ENCODE measurements at places on chromosomes 7 and 10. TPM values are rescaled to one million over a fixed set of nuclear protein-coding genes. Genes with fewer than 3 reads are reported as not detected.
A peak's percentile ranks its signal among the peaks of the same experiment; 100 is the strongest.

The ADIRF gene
- total RNA-seq = 142 TPM

The ACSM6 gene
- not detected for total RNA-seq

The SLK gene
- 58.0 TPM for total RNA-seq

The TMEM229A gene
- not detected for total RNA-seq

The HOGA1 gene
- 1.5 TPM for total RNA-seq

The PRLHR gene
- not detected for total RNA-seq

The DLG5 gene
- 40.8 TPM for total RNA-seq

The ZNF786 gene
- total RNA-seq = 5.4 TPM

The ZCCHC24 gene
- 44.4 TPM for total RNA-seq

The PANK1 gene
- 5.9 TPM for total RNA-seq

The SSC4D gene
- total RNA-seq = 0.33 TPM

DNA sequence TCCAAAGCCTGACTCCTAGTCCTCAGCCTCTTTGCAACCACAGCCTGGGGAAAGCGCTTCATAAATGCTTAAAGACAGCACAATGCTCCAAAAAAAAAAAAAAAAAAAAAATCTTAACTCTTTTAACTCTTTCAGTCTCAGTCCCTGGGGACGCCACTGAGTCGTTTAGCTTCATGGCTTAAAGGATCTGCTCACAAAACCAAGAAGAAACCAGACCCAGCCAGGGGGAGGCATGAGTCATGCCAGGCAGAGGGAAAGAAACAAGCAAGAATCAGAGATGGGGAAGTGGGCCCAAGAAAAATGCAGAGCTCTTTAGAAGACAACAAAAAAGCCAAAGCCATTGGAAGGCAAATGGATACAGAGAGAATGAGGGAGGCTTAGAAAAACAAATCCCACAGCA is 32.5 kb upstream of the DOCK1 start:
- DNase-seq = no peak

- DNase-seq = peak; percentile 42
Measured at GRCh38 chr7:32890793-32891042, 842 bp downstream of the KBTBD2 start.

DNA sequence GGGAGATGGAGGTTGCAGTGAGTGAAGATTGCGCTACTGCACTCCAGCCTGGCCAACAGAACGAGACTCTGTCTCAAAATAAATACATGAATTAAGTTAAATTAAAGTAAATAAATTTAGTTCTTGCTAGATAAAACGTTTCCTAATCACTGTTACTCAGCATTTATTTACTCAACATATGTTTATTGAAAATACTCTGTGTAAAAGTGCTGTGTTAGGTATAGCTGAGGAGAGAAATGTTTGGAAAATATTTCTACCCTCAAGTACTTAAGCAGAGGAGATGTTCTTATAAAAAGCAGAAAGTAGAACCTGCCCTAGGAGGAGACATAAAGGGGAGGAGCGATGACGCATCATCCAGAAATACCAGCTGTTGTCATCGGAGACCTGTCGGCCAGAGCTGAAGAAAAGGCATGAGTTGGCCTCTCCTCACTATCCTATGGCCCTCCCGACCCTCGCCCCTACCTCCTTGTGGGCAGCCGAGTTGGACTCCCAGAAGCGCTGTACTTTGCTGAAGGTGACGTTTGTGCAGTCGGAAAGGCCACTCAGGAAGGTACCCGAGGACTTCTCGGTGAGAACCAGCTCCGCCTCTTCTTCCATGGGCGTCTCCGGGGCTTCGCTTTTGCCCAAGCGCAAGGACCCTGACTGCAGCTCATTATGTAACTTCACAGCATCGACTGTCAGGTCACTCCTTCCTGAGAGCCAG is 1.1 kb downstream of the RRP12 start:
- peak; percentile 76 for DNase-seq

- no peak for DNase-seq
Measured at GRCh38 chr7:78247910-78248689, 449.5 kb downstream of the PHTF2 start.

- DNase-seq = no peak
Measured at GRCh38 chr10:75461672-75462649, 30.5 kb downstream of the LRMDA start.

DNA sequence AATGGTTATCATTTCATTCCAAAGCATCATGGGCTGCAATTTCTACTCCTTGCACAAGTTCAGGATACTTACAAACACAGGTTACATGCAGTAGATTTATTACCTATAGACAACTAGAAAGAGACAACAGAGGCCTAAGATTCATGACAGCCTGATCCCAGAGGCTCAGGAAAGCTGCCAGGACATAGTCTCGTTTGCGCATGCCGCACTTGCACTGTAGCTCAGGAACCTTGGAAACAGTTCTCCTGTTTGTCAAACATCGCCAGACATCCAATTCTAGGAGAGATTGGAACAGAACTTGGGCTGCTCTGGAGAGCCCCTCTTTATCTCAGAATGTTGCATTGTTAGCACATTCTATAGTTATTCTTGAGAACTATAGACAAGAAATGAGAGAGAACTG is 216.2 kb upstream of the CDC14C start:
- no peak for DNase-seq

DNA sequence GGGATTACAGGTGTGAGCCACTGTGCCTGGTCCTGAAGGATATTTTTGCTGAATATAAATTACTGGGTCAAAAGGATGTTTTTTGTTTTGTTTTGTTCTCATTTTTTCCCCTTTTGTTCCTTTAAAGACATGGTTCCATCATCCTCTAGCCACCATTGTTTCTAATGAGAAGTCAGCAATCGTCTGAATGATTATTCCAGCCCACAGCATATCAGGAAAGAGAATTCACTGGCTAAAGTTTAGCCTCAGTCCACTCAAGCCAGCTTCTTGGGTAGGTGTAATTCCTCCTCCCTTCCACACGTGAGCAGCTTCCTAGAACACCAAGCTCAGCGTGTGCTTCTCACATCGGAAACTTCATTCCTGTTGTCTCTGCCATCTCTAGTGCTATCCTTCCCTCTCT is 112.8 kb upstream of the INSIG1 start:
- DNase-seq = no peak

- peak; percentile 89 for DNase-seq
Measured at GRCh38 chr7:2633538-2634266, 1.9 kb downstream of the TTYH3 start.

DNA sequence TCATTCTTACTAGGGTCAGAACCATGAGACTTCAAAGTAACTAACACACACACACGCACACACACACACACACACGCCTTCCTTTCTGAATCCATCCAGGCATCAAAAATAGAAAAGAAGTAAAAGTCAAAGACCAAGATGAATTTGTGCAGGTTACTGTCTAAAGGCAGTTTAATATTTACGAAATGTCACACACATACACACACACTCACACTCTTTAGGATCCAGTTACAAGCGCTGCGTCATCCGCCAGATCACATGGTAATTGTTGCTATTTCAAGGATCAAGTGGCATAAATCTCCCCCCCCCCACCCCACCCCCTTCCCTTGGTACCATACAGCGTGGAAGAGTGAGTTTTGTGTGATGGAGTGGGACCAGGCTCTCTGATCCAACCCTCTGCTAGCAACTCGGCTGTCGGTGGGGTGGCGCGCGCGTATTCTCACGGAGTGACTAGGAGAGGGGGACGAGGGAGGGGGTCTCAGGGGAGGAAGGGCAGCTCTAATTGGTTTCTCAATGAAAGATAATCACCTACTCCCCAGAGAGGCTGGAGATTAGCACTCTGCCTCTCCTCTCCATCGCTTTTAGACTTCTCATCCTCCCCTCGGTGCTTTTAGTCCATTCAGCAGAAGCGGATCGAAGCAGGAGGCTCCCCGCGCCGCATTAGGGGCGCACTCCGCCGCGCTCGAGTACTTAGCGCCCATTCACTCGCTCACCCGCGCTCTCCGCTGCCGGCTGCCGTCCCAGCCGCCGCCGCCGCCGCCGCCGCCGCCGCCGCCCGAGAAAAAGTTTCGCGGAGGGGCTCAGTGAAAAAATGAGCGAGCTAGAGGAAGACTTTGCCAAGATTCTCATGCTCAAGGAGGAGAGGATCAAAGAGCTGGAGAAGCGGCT is 83.5 kb upstream of the PRKG1 start:
- peak; percentile 97 for DNase-seq

DNA sequence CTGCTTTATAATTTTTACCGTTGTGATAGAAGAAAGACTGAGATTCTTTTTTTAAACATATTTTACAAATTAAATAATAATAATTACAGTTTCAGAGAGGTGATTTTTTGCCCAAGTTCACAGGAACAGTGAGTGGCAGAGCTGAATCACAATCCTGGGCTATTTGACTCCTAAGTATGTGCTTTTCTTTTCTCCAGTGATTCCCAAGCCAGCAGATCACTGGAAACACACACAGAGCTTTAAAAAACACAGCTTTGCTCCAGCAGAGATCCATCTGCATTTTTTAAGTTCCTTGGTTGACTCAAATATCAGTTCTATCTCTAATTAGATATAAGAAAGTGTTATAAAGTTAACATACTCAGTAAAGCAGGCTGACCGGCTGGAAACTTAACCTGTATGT is 69.0 kb downstream of the AHR start:
- DNase-seq = peak; percentile 37

- DNase-seq = peak; percentile 72
Measured at GRCh38 chr7:117741962-117742361, 131.3 kb downstream of the CTTNBP2 start.

GRCh38 chr10:104931612-104932134 is 290.6 kb downstream of the SORCS3 start:
- no peak for DNase-seq

DNA sequence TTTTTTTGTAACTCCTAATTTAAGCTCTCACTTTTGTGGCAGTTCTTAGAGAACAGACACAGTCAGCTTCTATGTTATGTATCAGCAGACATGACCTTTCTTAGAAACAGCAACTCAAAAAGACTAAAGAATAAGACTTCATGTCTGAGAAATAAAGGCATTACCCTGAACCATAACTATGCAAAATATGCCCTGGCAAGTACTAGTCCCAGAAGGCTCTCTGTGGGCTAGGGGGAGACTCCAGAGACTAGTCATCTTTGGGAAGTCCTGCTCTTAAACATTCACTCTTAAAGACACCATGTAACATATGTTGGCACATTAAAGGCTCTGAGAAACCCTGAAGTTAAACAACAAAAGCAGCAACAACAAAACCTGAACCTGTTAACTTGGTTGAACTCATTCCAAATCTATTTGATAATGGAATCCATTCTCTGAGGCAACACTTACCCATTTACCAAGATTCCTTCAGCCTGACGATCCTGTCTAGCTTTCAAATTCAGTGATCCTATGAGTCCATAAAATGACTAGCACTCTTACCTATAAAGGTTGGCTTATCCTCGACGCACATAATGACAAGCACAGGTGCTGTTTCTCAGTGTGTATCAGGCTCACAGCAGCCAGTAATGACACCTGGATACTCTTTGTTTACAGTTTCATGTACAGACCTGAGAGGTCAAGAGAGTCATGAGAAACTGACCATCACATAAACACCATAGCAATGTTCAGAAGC is 62.3 kb downstream of the OSBPL3 start:
- DNase-seq = peak; percentile 62

- DNase-seq = no peak
Measured at GRCh38 chr10:84193327-84193726, 1.0 kb upstream of the CDHR1 start.

DNA sequence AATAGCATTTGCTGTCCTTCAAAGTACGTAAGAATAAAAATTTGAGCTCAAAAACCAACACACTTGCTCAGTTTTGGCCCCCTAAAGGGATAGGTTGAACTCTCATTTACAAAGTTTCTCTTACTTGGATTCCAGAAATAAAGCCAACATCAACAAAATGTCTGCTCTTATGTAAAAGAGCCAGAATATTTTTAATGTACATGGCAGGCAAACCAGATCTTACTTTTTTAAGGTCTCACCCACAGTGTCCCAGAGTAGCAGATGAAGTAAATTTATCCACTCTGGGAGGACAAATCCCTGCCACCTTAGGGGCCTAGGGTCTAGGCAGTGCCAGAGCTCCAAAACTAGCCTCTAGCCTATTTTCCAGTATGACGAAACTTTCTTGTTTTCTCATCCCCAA is 159.6 kb downstream of the SKAP2 start:
- DNase-seq = peak; percentile 54

DNA sequence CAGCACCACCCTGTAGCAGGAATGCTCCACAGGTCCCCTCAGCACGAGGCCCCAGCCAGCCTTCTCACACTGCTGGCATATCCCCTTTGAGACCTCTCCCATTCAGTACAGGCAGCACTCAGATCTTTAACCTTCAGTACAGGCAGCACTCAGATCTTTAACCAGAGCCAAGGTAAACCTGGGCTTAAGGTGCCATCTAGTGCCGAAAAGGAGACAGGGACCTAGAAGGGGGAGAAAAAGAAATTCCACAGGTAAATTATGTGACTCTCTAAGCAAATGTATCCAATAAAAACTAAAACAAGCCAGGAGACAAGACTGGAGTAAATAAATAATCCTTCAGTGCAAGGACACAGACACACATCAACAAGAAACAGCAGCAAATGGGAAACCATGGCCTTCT is 358.6 kb downstream of the PTPRN2 start:
- DNase-seq = no peak

DNA sequence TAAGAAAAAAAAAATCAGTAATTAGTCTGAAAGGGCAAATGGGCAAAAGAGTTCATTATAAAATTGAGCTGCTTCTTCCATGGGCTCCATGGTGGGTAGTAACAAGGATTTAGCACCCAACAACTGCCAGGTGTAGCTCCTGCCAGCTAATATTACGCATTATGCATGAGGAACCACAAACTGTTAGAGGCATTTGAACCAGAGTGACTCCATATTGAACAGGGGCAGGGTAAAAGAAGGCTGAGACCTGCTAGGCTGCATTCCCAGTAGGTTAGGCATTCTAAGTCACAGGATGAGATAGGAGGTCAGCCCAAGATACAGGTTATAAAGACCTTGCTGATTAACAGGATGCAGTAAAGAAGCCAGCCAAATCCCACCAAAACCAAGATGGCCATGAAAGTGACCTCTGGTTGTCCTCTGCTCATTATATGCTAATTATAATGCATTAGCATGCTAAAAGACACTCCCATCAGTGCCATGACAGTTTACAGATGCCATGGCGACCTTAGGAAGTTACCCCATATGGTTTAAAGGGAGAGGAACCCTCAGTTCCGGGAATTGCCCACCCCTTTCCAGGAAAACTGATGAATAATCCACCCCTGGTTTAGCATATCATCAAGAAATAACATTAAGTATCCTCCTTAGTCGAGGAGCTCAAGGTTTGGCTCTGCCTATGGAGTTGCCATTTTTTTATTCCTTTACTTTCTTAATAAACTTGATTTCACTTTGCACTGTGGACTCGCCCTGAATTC is 8.7 kb upstream of the PAPSS2 start:
- DNase-seq = no peak

GRCh38 chr7:95686109-95686508 is 86.2 kb upstream of the DYNC1I1 start:
- peak; percentile 38 for DNase-seq

- DNase-seq = peak; percentile 99
Measured at GRCh38 chr10:62048919-62049623, 147.6 kb downstream of the ARID5B start.

GRCh38 chr10:75556320-75556719 is 124.9 kb downstream of the LRMDA start:
- DNase-seq = no peak

DNA sequence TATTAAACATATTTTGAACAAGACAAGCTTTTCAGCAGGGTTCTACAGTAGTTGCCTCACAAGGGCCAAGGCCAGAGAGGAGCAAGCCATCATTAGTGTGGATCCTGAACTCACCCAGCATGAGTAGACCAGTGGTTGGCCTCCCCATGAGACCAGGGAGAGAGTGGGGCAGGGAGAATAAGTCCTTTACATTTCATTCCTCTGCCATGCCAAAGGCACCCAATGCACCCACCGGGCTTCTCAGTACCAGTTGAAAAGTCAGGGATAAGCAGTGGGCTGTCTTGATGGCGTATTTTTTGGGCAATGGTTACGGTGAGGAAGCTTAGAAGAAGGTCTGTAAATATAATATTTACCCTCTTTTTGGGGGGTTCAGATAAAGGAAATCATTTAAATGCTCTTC is 16.6 kb downstream of the CRTAC1 start:
- DNase-seq = no peak

Measured in fibroblast of lung (primary cell).